Activated naive CD4-positive, alpha-beta T cell treated with anti-CD3 and anti-CD28 coated beads, Interleukin-2, amount 50 U/mL, for 72 hours (primary cell): ENCODE measurements at places on chromosomes 4 and X.
A peak's percentile ranks its signal among the peaks of the same experiment; 100 is the strongest.

GRCh38 chr4:42768125-42768748, 111.3 kb upstream of the ATP8A1 start:
- DNase-seq, result no peak

DNA sequence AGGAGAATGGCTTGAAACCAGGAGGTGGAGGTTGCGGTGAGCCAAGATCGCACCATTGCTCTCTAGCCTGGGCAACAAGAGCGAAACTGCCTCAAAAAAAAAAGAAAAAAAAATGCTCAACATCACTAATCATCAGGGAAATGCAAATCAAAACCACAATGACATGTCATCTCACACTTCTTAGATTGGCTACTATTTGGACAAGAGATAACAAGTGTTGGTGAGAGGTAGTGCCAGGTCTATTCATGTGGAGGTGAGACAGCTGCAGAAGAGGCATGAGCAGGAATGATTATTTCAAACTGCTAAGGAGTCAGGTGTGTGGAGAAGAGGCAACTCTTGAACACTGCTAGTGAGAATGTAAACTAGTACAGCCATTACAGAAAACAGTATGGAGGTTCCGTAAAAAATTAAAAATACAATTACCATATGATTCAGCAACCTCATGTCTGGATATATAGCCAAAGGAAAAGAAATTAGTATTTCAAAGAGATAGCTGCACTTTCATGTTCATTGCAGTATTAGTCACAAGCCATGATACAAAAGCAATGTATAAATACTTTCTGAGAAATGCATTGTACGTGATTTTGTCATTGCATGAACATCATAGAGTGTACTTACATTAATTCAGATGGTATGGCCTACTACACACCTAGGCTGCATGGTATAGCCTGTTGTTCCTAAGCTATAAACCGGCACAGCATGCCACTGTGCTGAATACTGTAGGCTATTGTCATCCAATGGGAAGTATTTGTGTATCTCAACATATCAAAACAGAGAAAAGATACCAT, 75.3 kb downstream of the TMEM144 start:
- no peak for DNase-seq

DNA sequence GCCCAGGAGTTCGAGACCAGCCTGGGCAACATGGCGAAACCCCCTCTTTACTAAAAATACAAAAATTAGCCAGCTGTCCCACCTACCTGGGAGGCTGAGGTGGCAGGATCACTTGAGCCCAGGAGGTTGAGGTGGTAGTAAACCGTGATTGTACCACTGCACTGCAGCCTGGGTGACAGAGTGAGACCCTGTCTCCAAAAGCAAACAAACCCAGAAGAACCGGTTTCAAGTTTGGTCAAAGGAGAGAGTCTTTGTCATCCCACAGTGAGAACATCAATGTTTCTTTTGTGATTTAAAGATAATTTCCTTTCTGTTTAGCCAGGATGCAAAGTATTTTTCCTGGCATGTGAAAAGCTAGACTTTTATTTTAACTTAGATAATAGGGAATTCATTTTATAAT, 26.7 kb downstream of the PDK3 start:
- no peak for DNase-seq

GRCh38 chrX:22090181-22090580, 58.1 kb downstream of the PHEX start:
- DNase-seq, result no peak

- no peak for DNase-seq
Measured at GRCh38 chr4:21045119-21045518, 344.9 kb downstream of the PACRGL start.

GRCh38 chrX:81229229-81229628, 27.3 kb downstream of the SH3BGRL start:
- DNase-seq, result no peak

GRCh38 chr4:155491336-155492120, 114.8 kb upstream of the MAP9 start:
- no peak for DNase-seq

DNA sequence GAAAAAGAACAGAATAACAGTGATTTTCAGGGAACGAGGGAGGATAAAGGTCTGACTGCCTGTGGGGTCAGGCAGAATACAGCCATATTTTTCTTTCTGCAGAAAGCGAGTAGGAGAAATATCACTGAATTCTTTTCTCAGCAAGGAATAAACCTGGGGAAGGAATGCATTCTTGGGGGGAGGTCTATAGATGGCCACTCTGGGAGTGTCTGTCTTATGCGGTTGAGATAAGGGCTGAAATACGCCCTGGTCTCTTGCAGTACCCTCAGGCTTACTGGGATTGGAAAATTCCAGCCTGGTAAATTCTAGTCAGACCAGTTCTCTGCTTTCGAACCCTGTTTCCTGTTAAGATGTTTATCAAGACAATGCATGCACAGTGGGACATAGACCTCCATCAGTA, 26.3 kb downstream of the CNGA1 start:
- no peak for DNase-seq

- no peak for DNase-seq
Measured at GRCh38 chrX:48904626-48905025, 6.8 kb downstream of the SLC35A2 start.

DNA sequence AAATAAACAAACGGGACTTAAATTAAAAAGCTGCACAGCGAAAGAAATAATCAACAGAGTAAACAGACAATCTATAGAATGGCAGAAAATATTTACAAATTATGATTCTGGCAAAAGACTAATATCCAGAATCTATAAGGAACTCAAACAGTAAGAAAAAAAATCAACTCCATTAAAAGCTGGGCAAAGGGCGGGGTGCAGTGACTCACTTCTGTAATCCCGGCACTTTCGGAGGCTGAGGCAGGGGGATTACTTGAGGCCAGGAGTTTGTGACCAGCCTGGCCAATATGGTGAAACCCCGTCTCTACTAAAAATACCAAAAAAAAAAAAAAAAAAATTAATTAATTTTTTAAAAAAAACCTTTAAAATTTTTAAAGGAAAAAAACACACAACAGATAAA, 109.0 kb downstream of the ATP11C start:
- no peak for DNase-seq

GRCh38 chrX:20260885-20261284, 5.8 kb downstream of the RPS6KA3 start:
- no peak for DNase-seq

DNA sequence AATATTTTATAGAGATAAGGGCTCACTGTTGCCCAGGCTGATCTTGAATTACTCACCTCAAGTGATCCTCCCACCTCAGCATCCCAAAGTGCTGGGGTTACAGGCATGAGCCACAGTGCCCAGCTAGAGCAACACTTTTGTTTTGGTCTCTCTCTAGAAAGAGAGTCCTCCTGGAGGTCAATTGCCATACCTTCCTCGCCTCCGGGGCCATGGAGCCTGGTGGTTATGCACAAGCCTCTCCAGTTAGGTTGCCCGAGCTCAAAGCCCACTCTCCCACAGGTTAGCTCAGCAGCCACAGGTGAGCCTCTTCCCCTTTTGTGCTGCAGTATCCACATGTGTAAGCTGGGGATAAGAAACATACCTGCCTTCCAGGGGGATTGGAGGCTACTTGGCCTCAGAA, 24.2 kb upstream of the MAN2B2 start:
- no peak for DNase-seq

DNA sequence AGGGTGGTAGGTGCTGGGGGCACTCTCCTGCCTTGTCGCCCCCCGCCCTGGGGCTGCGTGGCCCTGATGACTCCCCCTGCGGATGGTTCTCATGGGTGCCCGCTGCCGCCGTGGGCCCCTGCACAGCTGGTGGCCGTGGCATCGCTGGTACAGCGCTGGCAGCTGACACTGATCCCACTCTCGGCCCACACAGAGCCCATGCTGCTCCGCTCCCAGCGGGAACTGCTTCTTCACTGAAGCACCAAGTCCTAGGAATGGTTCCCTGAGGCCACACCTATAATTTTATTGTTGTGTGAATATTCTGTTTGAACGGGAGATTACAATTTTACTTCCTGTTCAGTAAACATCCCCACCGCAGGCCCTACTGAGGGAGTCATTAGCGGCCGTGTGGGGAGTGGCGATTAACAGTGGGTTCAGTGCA, 138.6 kb upstream of the NKX1-1 start:
- no peak for DNase-seq

DNA sequence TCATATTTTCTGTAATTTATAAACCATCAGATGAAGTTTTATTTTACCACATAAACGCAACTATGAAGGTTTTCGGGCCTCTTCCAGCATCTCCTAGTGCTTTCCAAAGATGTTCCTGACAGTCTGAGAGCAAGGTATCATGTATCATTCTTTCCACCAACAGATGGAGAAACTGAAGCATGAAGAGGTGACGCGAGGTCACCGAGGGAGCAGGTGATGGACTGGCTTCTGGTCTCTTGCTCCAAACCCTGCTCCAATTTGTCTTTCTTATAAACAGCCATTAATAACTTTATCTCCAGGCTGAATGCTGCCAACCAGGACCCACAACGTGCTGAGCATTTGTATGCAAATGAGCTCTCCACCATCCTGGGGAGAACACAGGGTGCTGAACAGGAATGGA, 86.3 kb upstream of the MAML3 start:
- DNase-seq, result no peak

DNA sequence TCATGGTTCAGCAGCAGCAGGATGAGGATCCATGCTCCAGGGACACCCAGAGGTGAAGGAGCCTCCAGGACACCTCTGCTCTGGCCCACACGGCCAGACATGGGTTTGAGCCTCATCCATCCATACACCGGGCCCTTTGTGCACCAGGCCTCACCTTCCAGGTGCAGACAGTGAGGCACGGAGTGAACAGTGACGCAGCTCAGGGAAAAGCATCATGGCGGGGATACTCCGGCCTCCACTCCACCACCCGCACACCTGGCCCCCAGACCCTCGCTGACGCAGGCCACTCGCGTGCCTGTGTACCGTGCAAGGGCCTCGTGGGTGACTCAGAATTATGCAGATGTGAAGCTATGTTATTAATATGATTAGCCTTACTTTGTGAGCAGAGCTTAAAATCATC, 33.3 kb downstream of the ADRA2C start:
- DNase-seq, result no peak

- no peak for DNase-seq
Measured at GRCh38 chrX:39941332-39941920, 156.3 kb downstream of the BCOR start.

- DNase-seq, result no peak
Measured at GRCh38 chr4:70313736-70314135, 21.0 kb upstream of the CABS1 start.

DNA sequence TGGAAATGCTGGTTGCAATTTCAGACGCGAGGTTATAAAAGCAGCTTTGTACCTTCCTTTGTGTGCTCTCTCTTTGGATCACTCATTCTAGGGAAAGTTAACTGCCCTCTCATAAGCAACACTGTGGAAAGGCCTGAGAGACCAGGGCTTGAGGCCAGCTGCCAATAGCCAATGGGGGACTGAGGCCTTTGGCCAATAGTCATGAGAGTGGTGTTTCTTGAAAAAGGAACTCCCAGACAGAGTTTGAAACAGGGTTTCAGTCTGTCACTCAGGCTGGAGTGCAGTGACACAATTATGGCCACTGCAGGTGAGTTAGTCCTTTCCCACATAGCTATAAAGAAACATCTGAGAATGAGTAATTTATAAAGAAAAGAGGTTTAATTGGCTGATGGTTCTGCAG, 524.7 kb upstream of the SMIM31 start:
- DNase-seq, result no peak

DNA sequence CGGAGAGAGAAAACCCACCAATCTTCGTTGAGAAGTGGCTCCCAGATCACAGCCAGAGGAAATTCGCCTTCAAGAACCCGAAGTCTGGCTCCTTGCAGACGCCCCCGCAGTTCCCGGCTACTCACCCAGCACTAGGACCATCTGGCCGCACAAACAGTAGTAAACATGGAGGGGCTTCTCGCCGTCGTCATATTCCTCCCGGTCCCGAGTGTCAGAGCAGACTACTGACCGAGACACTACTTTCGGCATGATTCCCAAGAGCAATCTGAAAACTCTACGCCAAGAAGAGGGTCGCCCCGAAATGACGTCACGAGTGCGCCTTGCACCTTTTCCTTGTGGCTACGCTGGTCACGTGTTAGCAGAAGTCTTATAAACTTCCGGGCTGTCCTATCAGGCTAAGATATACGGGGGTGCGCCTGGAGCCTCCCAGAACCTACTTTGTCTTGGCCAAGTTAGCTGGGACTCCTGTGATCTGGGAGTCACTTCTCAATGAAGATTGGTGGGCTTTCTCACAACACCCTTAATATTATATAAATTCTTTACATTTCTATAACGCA, at the start of gene STEEP1:
Gene STEEP1, minus strand, starts transcription at position 303 of the 557 bp plus-strand sequence. Its CDS starts 54 bp downstream, at position 249.
- DNase-seq, result peak; percentile 84

- DNase-seq, result peak; percentile 46
Measured at GRCh38 chr4:60201052-60201673, 999.0 kb upstream of the ADGRL3 start.

DNA sequence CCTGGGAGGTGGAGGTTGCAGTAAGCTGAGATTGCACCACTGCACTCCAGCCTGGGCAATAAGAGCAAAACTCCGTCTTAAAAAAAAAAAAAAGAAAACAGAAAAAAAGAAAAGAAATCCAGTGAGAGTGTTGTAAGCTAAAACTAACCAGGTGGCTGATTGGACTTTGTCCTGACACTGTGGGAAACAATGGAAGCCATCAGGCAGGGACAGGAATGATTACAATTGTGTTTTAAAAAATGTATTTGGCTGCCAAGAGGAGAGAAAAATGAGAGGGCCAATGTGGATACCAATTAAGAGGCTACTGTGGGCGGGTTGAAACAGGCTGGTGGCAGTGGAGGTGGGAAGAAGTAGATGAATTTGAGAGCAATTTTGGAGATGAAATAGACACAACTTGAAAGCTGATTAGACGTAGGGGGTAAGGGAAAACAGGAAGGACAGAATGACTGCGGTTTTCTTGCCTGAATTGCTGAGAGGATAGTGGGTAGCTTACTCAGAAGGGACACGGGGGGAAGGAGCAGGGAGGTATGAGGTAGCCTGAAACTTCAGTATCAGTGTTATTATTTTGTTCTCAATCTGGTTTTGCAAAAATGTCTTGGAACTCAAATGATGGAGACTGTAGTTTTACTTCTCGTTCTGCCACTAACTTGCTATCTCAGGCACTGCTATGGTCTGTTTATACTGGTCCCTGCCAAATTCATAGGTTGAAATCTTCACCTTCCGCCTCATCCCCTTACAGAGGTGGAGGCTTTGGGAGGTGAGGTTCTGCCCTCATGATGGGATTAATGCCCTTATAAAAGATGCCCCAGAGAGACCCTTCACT, 45.6 kb upstream of the CHRNA9 start:
- no peak for DNase-seq

- peak; percentile 60 for DNase-seq
Measured at GRCh38 chrX:129777218-129778030, 2.3 kb upstream of the SASH3 start.

DNA sequence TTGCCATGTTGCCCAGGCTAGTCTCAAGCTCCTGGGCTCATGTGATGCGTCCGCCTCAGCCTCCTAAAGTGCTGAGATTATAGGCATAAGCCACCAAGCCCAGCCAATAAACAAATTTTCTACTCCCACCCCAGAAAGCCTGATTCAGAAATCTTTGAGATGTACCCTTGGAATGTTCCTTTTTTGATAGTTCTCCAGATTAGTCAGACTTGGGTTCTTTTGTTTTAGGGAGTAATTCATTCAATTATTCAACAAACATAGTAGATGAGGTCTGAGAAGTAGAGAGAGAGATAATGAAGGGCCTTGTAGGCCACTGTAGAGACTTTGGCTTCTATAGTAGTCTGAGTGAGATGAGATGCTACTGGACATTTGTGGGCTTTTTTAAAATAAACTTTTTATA, 27.8 kb downstream of the RP2 start:
- no peak for DNase-seq

- DNase-seq, result no peak
Measured at GRCh38 chr4:45324455-45325417, 598.4 kb upstream of the GNPDA2 start.

- DNase-seq, result peak; percentile 73
Measured at GRCh38 chr4:98928131-98928504, 815 bp downstream of the EIF4E start.
